ENCODE measurements at places on chromosomes 12 and 14. TPM values are rescaled to one million over a fixed set of nuclear protein-coding genes. Genes with fewer than 3 reads are reported as not detected.

Gene DTX1
- 1.6 TPM for total RNA-seq

Gene RPL10L
- not detected for total RNA-seq

Gene TAS2R20
- total RNA-seq, result 5.0 TPM

Gene CD4
- 12.3 TPM for total RNA-seq

Gene SERPINA1
- total RNA-seq, result 15.1 TPM

GRCh38 chr12:6753772-6754356 lies 923 bp upstream of the MLF2 start:
- H3K4me3 ChIP-seq, result no peak overlapping the region
- peak; percentile 60 for DNase-seq
- H3K27me3 ChIP-seq, result no peaks in the 10 kb centered on the region
- H3K27ac ChIP-seq, result peak overlapping the region; percentile 100
- peaks cover 7% of the 10 kb centered on the region for H3K4me1 ChIP-seq

GRCh38 chr14:20215196-20215595 lies 8.3 kb upstream of the OR11H6 start:
- no peak overlapping the region for H3K4me3 ChIP-seq
- no peaks in the 10 kb centered on the region for H3K4me1 ChIP-seq
- no peaks in the 10 kb centered on the region for H3K27me3 ChIP-seq
- DNase-seq, result no peak
- H3K36me3 ChIP-seq, result no peaks in the 10 kb centered on the region
- H3K27ac ChIP-seq, result no peak overlapping the region

DNA sequence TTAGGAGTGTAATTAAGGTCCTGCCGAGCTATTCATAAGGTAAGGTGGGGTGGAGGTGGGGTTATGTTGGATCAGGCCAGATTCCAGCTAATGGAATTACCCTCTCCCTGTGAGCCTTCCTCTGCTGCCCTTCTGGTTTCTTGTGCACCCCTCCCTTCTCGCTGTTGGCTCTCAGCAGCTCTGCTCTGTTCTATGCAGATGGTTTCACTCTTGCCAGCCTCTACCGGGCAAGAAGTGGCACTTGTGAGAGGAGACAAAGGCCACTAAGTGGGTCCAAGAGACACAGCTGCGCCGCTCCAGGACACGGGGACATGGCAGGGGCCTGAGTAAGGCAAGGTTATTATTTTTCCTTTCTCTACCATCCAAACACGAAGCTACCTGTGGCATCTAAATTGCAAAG lies 334.4 kb downstream of the EMP1 start:
- H3K4me3 ChIP-seq, result no peak overlapping the region
- no peaks in the 10 kb centered on the region for H3K36me3 ChIP-seq
- H3K27ac ChIP-seq, result no peak overlapping the region
- DNase-seq, result no peak

DNA sequence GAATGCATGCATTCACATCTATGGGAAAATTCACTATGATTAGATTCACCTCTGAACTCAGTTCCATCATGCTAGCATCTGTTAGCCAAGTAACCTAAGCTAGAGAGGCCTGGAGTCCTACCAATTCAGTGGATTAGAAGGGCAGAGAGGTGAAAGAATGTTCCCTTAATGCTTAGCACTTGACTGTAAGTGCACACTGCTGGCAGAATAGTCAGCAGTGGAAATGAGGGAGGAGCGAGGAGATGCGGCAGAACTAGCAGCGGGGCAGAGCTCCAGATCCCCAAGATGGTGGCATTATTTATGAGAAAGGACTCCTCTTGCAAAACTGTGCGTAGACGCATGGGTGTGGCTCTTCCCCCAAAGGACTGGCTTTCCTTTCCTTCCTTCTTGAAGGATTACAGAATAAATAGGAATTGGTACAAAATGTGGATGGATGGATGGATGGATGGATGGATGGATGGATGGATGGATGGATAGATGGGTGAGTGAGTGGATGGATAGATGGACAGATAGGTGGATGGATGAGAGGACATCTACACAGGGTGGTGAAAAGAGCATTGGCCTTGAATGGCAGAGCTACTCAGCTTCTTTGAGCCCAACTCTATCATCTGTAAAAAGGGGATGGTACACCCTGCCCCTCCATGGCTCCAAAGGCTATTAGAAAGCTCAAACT lies 227.2 kb downstream of the CHST11 start:
- no peaks in the 10 kb centered on the region for H3K27me3 ChIP-seq
- no peak for DNase-seq
- H3K36me3 ChIP-seq, result no peaks in the 10 kb centered on the region
- H3K4me1 ChIP-seq, result no peaks in the 10 kb centered on the region

DNA sequence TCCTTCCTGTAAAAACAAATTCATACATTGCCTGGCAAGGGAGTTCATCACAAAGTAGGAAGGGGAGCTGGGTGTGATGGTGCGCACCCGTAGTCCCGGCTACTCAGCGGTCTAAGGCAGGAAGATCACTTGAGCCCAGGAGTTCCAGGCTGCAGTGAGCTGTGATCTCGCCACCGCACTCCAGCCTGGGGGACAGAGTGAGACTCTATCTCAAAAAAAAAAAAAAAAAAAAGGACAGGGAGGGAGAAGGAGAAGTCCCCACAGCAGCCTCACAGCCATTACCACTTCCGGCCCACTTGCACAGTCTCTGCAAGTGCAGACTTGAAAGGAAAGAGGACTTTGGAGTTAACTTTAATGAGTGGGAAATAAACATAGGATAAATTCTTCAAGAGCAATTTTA lies 121.0 kb downstream of the FBXL14 start:
- DNase-seq, result no peak
- H3K4me1 ChIP-seq, result peaks cover 5% of the 10 kb centered on the region
- H3K27ac ChIP-seq, result no peak overlapping the region
- no peak overlapping the region for H3K4me3 ChIP-seq
- no peaks in the 10 kb centered on the region for H3K27me3 ChIP-seq

GRCh38 chr14:60641742-60642269 lies 7.5 kb downstream of the SIX1 start:
- H3K27ac ChIP-seq, result no peak overlapping the region
- DNase-seq, result no peak
- no peaks in the 10 kb centered on the region for H3K4me1 ChIP-seq
- H3K36me3 ChIP-seq, result no peaks in the 10 kb centered on the region

DNA sequence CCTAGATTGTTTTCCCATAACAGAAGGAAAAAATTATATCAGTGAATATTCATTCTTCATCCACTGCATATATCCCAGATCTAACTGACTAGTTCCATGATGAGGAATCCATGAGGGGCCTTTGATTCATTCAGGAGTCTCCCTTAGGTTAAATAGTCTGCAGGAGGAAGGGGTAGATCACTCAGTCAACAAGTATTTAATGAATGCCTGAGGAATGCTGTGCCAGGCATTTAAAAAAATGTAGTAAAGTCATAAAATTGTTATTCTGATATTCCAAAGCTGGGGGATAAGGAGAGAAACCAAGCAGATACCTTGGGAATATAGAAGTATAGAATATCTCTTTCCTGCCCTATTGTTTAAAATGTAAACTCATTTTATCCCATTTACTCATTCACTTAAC lies 216.2 kb upstream of the CAND1 start:
- no peak for DNase-seq
- no peaks in the 10 kb centered on the region for H3K36me3 ChIP-seq
- H3K4me3 ChIP-seq, result no peak overlapping the region
- no peak overlapping the region for H3K27ac ChIP-seq
- no peaks in the 10 kb centered on the region for H3K4me1 ChIP-seq
- H3K27me3 ChIP-seq, result no peaks in the 10 kb centered on the region

- H3K36me3 ChIP-seq, result no peaks in the 10 kb centered on the region
- no peaks in the 10 kb centered on the region for H3K27me3 ChIP-seq
- H3K4me3 ChIP-seq, result no peak overlapping the region
- peak; percentile 83 for DNase-seq
- peaks cover 2% of the 10 kb centered on the region for H3K4me1 ChIP-seq
Measured at GRCh38 chr14:72420749-72421474, 473.0 kb downstream of the DPF3 start.

GRCh38 chr12:22729957-22730443 lies 105.0 kb downstream of the ETNK1 start:
- H3K27me3 ChIP-seq, result no peaks in the 10 kb centered on the region
- no peaks in the 10 kb centered on the region for H3K36me3 ChIP-seq
- no peak overlapping the region for H3K27ac ChIP-seq
- H3K4me1 ChIP-seq, result peaks cover 8% of the 10 kb centered on the region
- H3K4me3 ChIP-seq, result no peak overlapping the region

Data from ovary (tissue), 10 donors.